Renal cortical epithelial cell (primary cell): ENCODE measurements at places on chromosomes 2 and 18.

DNA sequence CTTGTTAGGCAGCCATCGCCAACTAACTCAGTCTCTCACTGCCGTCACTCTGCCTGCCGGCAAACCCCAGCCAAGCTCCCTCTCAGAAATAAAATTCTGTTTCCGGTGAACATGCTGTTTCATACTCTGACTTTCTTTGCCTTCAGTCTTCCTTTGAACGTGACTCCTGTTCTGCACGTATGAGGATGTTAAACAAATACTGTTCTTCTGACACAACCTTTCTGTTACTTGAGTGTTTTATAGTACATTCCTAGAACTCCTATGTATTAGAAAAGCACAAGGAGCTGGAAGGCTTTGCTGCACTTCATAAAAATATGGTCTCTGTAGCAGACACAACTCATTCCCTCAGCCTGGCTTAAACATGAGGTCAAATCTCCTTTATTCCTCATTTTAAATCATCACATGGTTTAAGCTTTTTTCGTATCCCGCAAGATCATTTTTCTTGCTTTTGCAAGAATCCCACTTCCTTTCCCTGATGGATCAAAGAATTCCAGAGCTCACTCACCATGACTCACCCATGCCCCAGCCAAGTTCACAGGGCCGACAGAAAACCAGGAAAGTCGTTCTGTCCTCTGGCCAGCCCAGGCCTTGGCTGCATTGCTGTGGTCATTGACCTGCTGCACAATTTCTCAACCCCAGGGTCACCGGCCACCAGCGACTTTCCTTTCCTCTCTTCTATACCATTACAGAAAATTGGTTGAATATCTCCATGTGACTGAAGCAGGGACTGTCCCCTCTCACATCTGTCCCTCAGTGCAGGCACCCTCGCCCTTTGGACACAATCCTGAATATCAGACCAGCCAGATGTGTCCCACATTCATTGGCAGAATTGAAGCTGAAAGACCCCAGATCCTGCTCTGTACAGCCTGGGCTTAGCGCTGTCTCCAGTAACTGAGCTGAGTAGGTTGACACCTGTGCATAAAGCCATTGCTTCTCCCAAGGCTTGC is 183.1 kb upstream of the ARL4C start:
- peak; percentile 97 for DNase-seq

GRCh38 chr2:160261732-160262131 is 61.7 kb upstream of the ITGB6 start:
- DNase-seq, result peak; percentile 63

GRCh38 chr2:98649135-98649991 is 41.0 kb downstream of the UNC50 start:
- peak; percentile 78 for DNase-seq

GRCh38 chr18:11494107-11494506 is 115.3 kb upstream of the SLC35G4 start:
- peak; percentile 57 for DNase-seq

DNA sequence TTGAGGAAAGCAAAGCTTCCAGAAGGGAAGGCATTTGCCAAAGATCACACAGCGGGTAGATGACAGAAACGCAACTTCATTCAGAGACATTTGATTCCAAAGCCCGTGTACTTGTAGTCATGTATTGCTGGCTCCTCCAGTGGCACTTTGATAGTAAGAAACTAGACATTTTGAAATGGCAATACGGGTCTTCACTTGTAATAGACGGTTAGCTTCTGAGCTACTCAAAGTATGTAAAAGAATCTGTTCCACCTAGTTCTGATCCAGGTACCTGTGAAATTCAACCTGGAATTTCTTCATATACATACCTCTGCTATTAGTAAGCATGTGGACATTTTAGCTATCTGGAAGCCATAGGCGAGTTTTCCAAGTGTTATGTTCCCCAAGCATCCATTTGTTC is 1.7 kb upstream of the MYOM1 start:
- no peak for DNase-seq

GRCh38 chr2:70374616-70375015 is 72.7 kb upstream of the FAM136A start:
- DNase-seq, result no peak

GRCh38 chr2:98460573-98461497 is 16.2 kb downstream of the INPP4A start:
- no peak for DNase-seq

- no peak for DNase-seq
Measured at GRCh38 chr2:215611609-215612386, 175.9 kb upstream of the FN1 start.

GRCh38 chr2:178828486-178828881 is 21.3 kb upstream of the TTN start:
- DNase-seq, result no peak

GRCh38 chr2:30601375-30601774 is 154.3 kb downstream of the LCLAT1 start:
- DNase-seq, result no peak

GRCh38 chr2:186429104-186429503 is 57.0 kb upstream of the ZC3H15 start:
- DNase-seq, result peak; percentile 54
